Stomach (tissue), 19 donors: ENCODE measurements at places on chromosomes 1 and 21. TPM values are rescaled to one million over a fixed set of nuclear protein-coding genes. Genes with fewer than 3 reads are reported as not detected.

CLDN14 gene
- not detected for total RNA-seq

B3GALT5 gene
- 0.45 TPM for total RNA-seq

AMPD1 gene
- not detected for total RNA-seq

ERRFI1 gene
- 135 TPM for total RNA-seq

AMY1B gene
- 0.45 TPM for total RNA-seq

- H3K4me3 ChIP-seq: no peak overlapping the region
- no peak overlapping the region for H3K27ac ChIP-seq
- no peaks in the 10 kb centered on the region for H3K36me3 ChIP-seq
- H3K27me3 ChIP-seq: no peaks in the 10 kb centered on the region
- DNase-seq: no peak
Observed at GRCh38 chr1:55275941-55276341, 60.8 kb upstream of the USP24 start.

- no peak overlapping the region for H3K4me3 ChIP-seq
- no peaks in the 10 kb centered on the region for H3K4me1 ChIP-seq
- no peaks in the 10 kb centered on the region for H3K36me3 ChIP-seq
- no peak for DNase-seq
- H3K27me3 ChIP-seq: no peaks in the 10 kb centered on the region
Observed at GRCh38 chr1:221692643-221693042, 49.2 kb downstream of the DUSP10 start.

- no peaks in the 10 kb centered on the region for H3K27me3 ChIP-seq
- H3K36me3 ChIP-seq: no peaks in the 10 kb centered on the region
- H3K4me1 ChIP-seq: peaks cover 21% of the 10 kb centered on the region
Observed at GRCh38 chr1:62746086-62746808, 37.7 kb upstream of the ATG4C start.

DNA sequence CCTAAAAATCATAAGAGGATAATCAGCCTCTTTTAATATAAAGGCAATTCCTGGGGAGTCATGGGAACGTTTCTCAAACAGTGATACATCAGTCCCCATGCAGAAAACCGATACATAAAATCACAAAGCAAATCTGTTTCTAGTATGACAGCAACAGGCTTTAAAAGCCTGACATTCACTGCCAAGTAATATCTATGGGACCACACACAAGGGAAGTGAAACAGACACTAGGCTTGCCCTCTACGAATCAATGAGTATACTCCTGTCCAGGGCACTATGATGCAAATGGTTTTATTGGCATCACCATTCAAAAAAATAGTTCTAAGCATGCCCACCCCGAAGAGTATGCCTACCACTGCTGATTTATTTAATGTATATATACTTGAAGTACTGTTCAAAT lies 54.4 kb downstream of the TIAM1 start:
- DNase-seq: no peak
- H3K27ac ChIP-seq: no peak overlapping the region
- no peaks in the 10 kb centered on the region for H3K36me3 ChIP-seq
- H3K4me1 ChIP-seq: peaks cover 4% of the 10 kb centered on the region
- no peaks in the 10 kb centered on the region for H3K27me3 ChIP-seq

DNA sequence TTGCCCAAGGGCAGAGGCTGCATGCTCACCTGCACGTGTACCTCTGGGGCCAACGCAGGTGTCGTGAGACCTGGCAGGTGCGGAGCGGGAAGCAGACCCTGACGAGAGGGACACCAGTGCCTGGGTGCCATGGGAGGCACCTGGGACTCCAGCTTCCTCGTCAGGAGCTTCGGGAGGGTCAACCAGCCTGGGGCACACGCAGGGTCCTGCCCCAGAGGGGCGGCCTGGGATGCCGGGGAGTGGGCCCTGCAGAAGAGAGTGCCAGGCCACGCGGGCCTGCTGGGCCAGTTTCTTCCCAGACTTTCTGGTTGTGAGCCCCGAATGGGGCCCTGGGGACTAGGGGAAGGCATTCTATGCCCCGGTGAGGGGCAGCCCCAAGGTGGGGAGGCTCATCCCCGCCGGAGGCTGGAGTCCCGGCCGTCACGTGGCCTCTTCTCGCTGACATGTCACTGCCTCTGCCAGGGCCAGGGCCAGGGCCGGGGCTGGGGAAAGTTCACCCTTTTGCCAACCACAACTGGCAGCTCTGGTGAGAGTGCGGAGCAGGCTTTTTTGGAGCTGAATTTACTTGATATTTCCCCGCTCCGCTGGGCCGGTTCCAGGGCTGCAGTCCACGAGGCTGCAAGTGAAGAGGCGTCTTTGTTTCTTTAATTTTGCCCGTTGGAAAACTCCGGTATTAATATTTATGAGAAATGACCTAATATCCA lies 38.5 kb upstream of the ACTRT2 start:
- H3K36me3 ChIP-seq: no peaks in the 10 kb centered on the region
- H3K27ac ChIP-seq: no peak overlapping the region
- H3K4me1 ChIP-seq: no peaks in the 10 kb centered on the region

- H3K27ac ChIP-seq: no peak overlapping the region
Observed at GRCh38 chr21:35819134-35819533, 241.2 kb downstream of the SETD4 start.

- no peak overlapping the region for H3K27ac ChIP-seq
Observed at GRCh38 chr1:224170748-224171478, 12.1 kb upstream of the DEGS1 start.

DNA sequence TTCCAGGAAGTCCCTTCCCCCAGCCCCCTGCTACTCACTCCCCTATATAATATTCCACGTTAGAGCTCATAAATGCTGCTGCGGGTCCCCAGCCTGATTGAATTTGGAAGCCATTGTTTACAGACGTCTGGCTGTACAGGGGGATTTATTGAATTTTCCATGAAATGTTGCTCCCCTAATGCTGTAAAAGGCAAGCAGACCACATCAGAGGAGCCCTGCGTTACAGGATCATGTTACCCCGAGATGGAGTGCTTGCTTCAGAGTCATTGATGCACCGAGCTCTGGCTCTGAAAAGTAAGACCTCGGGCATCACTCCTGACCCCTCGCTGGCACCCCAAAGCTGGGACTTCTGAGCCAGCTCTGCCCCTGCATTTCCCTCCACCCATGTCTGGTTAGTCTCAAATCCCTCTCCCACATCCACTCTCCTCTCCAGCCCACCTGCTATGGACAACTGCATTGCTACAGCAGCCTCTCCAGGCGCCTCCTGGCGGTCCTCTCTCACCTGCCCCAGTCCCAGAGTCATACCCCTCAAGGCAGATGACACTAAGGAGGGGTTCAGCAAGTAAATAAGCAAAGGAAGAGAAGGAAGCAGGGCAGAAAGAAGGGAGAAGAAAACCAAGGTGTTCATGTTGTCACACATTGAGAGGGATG lies 127.8 kb downstream of the TMEM53 start:
- no peak overlapping the region for H3K27ac ChIP-seq
- H3K4me1 ChIP-seq: no peaks in the 10 kb centered on the region
